ENCODE measurements at places on chromosomes 2 and 18.

DNA sequence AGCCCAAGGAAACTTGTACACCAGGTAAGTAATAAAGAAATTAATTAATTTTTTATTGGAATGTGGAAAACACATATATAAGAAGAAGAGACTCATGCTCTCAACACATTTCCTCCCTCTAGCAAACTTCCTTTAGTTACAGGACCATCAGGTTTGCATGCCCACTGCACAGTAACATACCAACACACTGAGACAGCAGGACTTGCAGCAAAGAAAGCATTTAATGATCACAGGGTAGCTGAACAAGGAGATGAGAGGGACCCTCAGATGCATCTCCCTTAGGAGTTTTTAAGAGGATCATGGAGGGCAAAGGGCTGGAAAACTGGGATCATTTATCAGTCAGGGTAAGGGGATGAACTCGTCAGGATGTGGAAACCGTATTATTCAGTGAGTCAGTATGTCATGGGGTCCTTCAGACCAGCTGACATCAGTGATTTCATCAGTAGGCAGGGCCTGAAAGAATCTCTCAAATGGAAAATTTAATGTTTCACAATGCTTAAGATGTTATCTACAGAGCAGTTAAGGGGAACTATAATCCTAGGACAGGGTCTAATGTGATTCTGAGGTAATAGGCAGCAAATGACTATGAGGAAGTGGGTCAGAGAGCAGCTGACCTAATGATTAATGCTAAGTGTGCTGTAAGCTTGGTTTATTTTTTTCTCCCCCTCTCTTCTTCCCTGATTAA is 193.8 kb upstream of the RND3 start:
- DNase-seq = no peak

DNA sequence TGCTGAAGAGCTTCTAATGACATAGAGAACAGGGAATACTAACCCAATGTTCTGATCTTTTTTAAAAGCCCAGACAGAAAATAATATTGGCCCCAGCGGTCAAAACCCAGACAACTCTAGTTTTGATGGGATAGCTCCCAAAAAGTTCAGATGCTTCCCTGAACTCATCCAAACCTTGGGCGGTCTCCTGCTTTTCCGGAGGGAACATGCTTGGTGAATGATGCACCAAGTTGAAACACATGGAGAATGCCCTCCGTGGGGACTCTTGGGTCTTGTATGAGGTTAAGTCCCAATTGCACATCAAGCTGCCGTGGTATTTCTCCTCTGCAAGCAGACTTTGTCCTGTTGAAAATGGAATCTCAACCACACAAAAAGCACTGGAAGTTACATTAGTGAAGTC is 120.7 kb upstream of the CTAGE1 start:
- DNase-seq = no peak

DNA sequence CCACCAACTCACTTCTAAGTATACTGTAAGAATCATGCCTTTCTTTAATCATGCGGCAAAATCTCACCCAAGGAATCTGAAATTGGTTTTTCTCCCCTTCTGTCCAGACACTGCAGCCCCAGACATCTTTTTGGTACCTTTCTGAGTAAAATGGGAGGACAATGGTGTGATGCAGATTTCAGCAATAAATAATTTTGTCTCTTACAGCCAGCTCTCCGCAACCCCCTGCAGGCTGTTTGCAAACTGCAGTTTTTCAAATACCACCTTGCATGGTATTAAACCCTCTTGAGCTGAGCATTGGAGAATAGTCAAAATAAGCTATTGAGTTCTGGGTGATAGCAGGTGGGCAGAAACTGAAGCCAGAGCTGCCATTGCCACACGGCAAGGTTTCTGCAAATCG is 32.2 kb downstream of the GPR39 start:
- peak; percentile 23 for DNase-seq

- DNase-seq = no peak
These were observed 4.2 kb upstream of the SERPINB4 start for GRCh38 chr18:63648241-63648640.

DNA sequence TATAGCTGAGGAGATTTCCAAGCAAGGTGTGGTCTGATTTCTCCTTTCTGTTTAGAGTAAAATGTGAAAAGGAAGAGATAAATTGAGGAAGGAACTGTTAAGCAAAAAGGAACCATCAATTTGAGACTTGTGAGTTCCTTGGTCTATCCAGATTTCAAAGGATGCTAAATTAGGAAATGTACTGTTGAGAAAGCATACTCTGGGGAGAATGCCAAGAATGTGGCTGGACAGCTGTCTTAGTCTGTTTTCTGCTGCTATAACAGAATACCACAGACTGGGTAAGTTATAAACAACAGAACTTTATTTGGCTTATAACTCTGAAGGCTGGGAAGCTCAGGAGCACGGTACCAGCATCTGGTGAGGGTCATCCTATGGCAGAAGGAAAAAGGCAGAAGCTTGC is 1097.2 kb downstream of the TDRD15 start:
- DNase-seq = no peak

GRCh38 chr2:20207051-20207450 is 17.9 kb downstream of the SDC1 start:
- DNase-seq = no peak

DNA sequence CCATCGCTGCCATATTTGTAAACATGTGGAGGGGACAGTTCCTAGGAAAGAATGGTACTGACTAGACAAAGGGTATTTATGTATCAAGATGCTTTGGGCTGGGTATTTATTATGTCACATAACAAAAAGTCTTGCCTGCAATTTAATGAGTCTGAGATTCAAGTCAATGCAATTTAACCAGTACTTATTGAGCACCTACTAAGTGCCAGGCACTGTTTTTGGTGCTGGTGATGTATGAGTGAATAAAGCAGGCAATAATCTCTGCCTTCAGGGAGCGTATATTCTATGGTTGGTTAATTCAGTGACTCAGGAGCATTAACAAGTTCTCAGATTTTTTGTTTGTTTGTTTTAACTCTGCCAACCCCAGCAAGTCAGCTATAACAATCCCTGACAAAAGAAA is 24.6 kb upstream of the ACVR1 start:
- no peak for DNase-seq

- no peak for DNase-seq
These were observed 294.7 kb upstream of the EPAS1 start for GRCh38 chr2:46002507-46002883.

DNA sequence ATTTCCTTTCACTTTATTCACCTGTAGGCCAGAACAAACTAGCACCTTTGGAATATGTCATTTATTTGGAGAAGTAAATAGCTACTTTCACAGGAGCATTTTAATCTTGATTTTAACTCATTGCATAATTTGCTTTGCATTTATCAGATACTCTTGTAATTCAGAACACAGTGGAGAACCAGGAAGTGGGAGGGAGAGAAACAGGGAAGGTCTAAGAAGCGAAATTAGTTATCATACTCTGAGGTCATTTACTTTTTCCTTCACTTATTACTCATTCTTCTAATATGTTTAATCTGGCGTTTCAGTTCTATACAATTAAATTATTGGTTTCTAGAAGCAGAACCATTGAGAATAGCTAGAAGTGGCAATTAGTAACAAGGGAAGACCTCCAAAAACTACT is 20.7 kb downstream of the RBM44 start:
- no peak for DNase-seq

DNA sequence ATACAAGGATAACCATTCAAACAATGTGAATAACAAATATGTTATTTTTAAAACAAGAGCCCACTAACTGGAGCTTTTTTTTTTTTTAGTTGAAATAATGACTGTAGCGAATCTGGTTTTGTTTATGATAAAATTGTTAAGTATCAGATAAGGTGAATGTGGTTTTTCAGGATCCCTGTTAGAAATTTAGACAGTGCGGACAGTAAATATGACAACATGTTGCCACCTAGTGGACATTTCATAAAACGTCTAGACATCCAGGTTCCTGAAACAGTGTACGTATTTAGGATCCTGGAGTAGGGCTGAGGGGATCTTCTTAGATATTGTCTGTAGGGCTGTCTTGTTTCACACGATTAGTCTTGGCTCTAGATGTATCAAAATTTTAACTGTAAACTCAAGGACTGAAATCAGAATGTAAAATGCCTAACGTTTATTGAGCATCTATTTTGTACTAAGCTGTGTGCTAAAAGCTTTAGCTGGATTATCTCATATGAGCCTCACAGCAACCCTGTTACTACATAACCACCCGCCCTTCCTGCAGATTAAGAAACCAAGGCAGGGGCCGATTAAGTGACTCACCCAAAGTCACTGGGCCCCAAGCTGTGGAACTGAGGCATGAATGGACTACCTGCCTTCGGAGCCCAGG is 23.9 kb upstream of the CCDC68 start:
- no peak for DNase-seq

DNA sequence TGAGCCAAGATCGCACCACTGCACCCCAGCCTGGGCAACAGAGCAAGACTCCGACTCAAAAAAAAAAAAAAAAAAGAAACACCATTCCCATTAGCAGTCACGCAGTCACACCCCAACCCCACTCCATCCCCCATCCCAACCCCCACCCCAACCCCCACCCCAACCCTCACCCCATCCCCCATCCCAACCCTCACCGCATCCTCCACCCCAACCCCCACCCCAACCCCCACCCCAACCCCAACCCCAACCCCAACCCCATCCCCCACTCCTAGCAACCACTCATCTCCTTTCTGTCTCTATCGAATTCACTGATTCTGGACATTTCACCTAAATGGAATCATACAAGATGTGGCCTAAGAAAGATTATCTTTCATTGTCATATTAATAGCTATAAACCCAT is 25.9 kb upstream of the ATP9B start:
- no peak for DNase-seq

- DNase-seq = no peak
These were observed 58.8 kb downstream of the CTIF start for GRCh38 chr18:48597671-48598070.

- DNase-seq = no peak
These were observed 16.5 kb downstream of the SPATA3 start for GRCh38 chr2:231012463-231012862.

DNA sequence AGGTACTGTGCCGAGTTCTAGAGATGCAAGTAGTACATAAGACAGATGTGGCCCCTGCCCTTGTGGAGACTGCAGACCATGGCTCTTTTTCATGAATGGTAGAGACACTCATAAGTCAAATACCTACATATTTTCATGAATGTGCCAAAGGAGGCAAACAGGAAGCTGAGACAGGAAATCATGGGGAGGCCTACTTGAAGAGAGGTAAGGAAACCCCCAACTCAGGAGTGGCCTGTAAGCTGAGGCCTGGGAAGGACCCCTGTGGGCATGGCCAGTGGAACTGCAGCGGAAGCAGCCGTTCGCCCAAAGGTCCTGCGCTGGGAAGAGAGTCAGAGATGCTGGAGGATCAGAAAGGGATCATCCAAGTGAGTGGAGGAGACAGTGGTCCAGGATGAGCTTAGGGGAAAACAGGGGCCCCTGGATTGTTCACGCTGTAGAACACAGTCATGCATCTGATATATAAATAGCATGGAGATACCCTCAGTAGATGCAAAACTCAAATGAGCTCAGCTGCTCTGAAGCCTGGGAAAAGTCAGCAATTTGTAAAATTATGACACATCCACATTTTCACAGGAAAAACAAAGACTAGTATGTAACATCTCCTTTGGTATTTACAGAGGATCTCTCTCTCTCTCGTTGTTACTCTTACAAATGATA is 228.9 kb downstream of the NEDD4L start:
- no peak for DNase-seq

DNA sequence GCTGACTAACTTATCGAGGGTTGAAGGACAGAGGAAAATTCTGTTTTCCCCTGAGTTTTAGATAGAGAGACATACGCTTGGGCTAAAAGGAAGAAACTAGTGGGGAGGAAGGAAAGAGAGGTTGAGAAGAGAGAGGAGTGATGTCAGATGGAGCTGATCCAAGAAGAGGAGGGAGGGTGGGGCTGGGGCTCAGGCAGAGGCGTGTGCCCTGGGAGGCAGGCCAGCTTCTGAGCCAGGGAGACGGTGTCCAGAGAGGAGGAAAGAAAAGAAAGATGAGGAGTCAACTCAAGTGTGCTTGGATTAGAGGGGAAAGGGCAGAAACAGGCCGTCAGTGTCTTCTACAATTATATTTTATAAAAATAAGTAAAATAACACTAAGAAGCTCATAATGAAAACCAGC is 56.2 kb downstream of the EMILIN2 start:
- DNase-seq = no peak

DNA sequence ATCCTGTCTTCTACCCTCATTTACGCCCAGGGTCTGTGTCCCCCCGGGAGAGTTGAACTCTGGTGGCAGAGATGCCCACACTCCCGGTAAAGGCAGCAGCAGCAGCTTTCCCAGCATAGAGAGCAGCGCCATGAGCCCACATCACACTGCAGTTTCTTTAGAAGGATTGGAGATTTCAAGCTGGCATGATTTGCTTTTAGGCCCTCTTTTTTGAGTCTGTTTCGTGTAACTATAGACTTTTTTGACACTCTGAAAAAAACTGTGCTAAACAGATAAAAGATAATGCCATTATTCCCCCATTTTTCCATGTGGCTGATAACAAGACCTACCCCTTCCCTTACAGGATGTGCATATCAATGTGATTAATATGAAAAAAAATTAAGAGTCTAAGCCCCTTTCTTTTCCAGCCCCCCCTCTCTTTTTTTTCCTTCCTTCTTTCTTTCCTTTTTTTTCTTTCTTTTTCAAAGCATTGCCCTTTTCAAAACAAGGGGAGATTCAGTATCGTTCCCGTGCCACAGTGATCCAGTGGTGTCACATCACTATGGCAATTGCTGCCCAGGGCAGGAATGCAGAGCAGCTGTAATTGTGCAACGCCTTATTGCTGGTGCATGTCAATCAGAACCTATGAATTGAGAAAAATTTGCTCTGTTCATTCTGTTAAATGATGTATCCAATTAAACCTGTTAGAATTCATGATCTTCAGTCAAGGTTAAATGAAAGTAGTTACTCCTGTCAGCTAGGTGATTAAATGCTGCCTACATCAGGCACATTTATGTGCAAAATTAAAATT is 104.5 kb downstream of the CDCA7 start:
- no peak for DNase-seq

- no peak for DNase-seq
These were observed 128.6 kb downstream of the PARD3B start for GRCh38 chr2:204673877-204674276.

- peak; percentile 35 for DNase-seq
These were observed 68.7 kb downstream of the DNAJC10 start for GRCh38 chr2:182784777-182785176.

DNA sequence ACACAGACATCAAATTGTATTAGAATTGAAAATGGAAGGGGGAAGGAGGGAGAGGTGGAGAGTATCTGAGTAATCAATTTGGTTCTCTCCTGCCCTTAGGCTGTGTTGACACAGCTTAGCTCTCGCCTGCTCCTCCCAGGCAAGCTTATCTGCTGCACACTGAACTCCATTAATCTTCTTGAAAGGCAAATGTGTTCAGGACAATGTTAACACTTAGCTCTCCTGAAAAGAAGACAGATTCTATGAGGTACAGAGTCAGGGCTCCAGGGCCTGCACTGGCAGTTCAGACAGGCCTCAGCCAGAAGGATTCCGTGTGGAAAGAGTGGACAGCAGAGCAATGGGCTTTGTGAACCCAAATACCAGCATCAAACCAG is 430.0 kb upstream of the TNP1 start:
- DNase-seq = peak; percentile 28

GRCh38 chr2:203437511-203437910 is 97.6 kb downstream of the RAPH1 start:
- no peak for DNase-seq
